NCI-H1694 (cell line): ENCODE measurements at places on chromosomes 3 and 15.

DNA sequence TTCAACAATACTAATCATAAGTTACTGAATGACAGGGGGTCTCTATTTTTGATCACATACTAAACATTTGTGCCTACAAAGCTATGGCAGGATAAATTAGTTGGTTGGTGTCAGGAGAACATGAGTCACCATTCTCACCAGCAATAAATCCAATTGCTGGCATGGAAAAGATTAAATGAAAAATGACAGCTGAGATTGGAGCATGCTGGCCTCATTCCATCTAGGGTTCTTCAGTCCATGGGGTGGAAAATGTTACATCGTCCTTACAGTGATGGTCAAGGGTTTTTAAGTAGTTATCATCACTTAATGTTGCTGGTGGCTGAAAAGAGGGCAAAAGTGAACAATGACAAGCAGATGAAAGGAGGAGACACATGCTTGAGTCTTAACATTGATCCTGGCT lies 180.1 kb upstream of the BCL6 start:
- DNase-seq: no peak

DNA sequence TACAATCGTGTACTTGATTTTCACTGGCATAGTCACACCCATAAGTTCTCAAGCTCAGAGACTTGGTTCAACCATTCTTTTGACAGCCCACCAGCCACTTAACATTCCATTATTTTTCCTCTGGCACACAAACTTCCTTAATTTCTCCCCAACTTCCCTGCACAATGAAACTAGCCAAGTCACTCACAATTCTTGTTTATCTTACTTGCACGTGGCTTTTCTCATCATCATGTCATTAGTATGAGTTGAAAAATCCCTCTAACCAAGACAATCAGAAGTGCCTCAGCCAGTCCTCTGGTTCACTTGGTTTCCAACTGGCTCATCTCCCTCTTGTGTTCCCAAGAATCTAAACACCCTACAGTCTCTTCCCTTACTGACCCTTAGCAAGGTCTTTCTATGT lies 110.5 kb upstream of the PTPRG start:
- no peak for DNase-seq

- no peak for DNase-seq
Measured at GRCh38 chr3:140443073-140443472, 234.8 kb upstream of the TRIM42 start.

GRCh38 chr3:185403002-185403401 lies 40.1 kb downstream of the MAP3K13 start:
- DNase-seq: no peak

DNA sequence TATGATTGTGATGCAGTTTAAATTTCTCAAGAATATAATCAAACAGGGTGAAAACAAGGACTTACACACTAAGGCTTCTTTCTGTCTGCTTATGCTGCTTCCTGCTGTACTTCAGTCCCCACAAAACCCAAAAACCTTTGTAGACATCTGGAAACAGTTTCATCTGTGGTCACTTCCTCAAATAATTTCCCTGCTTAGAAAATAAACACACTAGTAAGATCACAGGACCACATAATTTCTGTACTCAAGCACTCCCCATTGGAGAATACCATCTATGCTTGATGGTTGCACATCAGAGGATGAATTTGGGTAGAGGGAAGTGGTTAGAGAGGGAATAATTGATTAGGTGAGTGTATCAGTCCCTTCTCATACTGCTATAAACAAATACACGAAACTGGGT lies 266.2 kb downstream of the LSAMP start:
- DNase-seq: no peak
